ENCODE measurements at places on chromosomes 3 and 15.

- DNase-seq = no peak
Observed at GRCh38 chr3:12484983-12485327, 675 bp downstream of the TSEN2 start.

GRCh38 chr15:69673291-69673881 lies 220.8 kb downstream of the RPLP1 start:
- DNase-seq = no peak

DNA sequence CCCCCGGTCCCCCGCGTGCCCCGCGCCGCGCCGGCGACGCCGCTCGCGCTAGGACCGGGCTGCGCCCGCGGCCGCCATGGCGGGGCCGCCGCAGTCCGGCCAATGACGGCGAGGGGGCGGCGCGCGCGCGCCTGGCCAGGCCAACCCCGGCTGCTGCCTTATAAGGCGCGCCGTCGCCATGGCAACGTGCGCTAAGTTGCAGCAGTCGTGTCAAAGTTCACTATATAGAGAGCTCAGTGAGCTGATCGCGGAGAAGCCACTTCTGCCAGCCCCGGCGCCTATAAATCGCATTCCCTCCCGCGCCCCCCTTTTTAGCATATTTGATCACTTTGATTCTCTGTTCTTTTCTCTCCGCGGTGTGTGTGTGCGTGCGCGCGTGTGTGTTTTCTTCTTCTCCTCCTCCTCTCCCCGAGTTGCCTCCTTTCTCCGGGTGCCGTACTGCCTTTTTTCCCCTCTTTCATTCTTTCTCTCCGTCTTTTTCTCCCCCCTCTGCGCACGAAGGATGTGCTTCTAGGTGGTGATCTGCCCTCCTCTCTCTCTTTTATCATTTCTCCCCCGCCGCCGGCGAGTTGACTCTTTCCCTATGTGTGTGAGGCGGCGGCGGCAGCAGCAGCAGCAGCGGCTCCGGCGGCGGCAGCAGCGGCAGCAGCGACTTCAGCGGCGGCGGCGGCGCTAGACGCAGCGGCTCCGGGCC lies at the start of gene NR2F2:
Gene NR2F2 (plus strand): TSS at position 251 of the 694 bp plus-strand sequence. CDS start 1,406 bp downstream, outside the sequence.
- DNase-seq = peak; percentile 39

- no peak for DNase-seq
Observed at GRCh38 chr3:69530554-69530953, 144.7 kb upstream of the FRMD4B start.

DNA sequence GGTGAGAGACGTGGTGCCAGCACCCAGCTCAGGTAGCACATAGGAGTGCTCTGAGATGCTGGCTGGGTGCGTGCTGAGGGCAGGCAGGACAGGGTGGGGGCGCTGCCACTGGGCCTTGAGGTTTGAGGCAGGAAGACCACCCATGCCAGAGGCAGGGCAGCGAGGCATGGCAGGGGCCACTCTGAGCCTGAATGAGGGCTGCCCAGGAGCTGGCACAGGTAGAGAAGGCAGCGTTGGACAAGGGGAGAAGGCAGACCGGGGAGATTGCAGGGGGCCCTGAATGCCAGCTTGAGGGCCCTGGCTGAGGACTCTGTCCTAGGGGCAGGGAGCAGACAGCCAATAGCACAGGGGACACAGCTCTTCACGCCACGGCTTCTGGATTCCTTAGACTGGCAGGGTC lies 50.2 kb downstream of the ADAMTS7 start:
- DNase-seq = no peak

- DNase-seq = no peak
Observed at GRCh38 chr3:115445559-115445958, 177.8 kb upstream of the GAP43 start.

DNA sequence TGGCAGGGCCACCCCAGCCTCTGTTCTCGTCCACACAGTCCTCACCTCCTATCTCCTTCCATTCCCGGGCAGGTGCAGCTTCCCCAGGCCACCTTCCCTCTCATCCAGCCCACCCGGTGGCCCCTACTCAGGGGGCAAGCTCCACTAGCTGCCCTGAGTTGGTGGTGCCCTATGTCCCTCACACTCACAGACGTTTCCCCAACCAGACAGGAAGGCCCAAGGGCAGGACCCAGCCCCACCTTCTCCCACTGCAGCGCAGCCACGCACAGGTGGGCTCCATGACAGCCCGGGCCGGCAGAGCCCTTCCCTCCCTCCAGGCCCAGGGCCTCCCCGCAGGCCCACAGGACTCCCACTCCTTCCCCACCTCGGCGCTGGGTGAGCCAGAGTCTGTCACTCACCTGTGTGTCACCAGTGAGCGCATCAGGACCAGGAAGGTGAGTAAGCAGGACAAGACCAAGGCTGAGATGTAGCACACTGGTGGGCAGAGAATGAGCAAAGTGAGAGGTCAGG lies 11.1 kb downstream of the ISLR start:
- no peak for DNase-seq

DNA sequence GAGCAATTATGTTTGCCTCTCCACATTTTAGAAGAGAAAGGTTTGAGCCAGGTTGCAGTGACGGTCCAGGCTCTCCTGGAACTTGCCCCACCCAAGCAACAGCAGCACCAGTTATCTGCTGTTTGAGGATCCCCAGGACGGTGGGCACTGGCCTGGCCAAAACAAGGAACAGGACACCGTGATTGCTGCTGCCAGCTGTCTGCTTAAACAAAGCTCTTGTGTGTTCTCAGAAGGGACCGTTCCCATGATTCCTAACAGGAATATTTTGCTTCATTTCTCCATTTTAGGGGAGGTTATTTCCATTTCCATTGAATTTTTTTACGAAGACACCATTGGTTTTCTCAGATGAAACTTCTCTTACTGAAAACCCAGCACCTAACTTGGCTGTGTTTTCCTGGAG lies 66.4 kb upstream of the RPL35A start:
- no peak for DNase-seq

GRCh38 chr3:142931222-142931621 lies 32.3 kb downstream of the PAQR9 start:
- peak; percentile 12 for DNase-seq

DNA sequence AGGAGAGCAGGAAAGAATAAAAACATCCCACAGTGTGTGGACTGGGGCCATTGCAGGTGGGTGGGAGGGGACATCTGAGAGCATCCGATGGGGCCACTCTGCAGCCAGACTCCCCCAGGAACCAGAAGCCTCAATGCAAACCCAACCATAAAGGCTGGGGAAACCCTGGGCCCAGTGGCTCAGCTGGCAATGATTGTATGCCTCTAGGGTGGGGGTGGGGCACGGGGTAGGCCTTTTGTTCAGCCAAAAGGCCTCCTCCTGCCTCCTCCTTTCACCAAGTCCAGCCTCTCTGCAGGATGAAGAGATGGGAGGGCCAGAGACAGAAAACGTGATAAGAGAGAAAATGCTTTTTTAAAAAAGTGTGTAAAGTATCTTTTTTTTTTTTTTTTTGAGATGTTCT lies 45.5 kb upstream of the HERC1 start:
- no peak for DNase-seq

DNA sequence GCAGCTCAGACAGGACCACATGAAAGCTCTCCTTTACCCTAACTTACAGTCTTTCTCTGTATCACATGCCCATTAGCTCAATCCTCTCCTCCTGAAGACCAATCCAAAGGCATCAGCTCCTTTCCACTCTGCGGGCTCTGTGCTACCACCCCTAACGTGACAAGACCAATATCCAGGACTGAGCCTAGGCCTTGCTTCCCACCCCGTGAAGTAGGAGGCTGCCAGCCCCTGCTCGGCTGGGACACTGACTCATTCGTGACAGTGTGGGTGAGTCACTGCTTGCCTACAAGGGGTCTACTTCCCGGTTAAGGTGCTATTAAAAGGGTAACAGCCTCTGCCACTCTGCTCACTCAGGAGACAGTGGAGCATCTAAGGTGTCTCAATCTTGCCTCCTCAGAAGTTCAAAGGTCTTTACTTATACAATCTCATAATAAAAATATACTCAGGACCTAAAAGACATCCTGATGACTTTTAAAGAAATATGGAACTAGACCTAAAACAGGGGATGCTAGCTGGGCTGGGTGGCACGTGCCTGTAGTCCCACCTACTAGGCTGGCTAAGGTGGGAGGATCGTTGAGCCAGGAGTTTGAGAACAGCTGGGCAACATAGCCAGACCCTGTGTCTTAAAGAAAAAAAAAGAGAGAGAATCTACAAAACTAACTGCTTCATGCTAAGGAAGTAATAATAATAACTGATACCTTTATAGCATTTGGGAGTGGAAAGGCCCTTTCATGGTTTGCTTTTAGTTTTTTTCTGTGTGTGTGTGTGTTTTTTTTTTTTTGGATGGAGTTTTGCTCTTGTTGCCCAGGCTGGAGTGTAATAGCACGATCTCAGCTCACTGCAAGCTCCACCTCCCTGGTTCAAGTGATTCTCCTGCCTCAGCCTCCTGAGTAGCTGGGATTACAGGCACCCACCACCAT lies 55.0 kb downstream of the TMEM44 start:
- DNase-seq = peak; percentile 36
